ENCODE measurements at places on chromosomes 3 and 15. TPM values are rescaled to one million over a fixed set of nuclear protein-coding genes. Genes with fewer than 3 reads are reported as not detected.

- DNase-seq: no peak
These were observed 8.5 kb upstream of the ILDR1 start for GRCh38 chr3:122030381-122031122.

GRCh38 chr3:184336547-184337398 is 627 bp upstream of the FAM131A start:
- DNase-seq: no peak

DNA sequence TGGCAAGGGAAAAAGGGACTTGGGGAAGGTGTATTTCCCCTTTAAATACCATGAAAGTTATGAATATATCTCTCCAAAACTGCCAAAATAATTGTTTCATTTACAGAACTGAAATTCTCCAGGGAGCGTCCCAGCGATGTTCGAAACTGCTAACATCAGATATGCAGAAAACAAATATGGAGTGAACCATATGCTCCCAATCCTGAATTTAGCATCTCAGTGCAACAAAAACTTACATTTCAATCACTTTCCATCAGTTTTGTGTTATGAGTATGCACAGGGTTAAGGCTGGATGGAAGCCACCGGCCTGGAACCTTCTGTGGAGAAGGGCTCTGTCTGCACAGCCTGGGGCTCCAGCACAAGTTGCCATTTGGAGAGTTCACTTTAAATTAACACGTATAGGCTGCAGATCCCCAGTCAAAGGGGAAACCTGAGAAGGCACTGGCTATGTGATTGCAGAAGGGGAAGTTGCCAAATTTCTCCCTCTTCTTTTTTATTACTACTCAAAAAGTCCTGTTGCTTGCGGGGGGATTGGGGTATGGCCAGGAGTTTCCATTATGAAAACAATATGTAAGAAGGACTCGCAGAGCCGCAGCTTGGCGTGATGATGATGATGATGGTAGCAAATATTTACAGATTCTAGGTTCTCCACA is 56.9 kb upstream of the FOXP1 start:
- no peak for DNase-seq

DNA sequence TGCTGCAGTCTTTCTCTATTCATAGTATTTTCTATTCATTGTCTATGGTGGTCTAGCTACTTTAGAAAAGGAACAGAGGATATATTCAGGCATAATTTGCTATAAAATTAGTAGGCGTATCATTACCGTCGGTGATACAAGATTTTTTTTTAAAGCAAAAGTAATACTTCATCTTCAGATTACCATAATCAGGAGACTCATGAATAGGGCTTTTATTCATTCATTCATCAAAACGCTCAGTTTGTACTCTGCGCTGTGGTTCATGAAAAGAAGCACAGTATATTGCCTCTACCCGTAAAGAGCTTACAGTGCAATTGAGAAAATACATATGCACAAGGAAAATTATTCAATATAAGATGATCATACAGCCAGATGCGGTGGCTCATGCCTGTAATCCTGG is 136.7 kb upstream of the CHRM5 start:
- DNase-seq: no peak

- DNase-seq: no peak
These were observed 22.6 kb downstream of the ADAM10 start for GRCh38 chr15:58726867-58727266.

DNA sequence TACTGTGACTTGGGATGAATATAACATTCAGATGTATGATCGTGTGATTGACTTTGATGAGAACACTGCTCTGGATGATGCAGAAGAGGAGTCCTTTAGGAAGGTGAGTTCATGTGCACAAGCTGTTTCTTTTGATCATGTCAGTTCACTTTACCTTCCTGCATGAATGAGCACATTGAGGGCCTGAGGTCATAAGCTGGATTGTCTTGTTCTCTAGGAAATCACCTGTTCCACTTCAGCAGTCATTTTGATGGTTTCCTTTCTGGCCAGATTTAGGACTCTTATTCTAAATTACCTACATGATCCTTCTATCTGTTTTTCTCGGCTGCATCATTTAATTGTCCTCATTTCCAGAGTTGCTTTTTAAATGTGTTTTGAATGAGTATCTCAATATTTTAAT is 4.1 kb downstream of the RCN2 start:
- no peak for DNase-seq

GRCh38 chr3:184652465-184652864 is 59.4 kb downstream of the MAGEF1 start:
- no peak for DNase-seq

- no peak for DNase-seq
These were observed 25.0 kb upstream of the LOXL1 start for GRCh38 chr15:73901126-73901810.

DNA sequence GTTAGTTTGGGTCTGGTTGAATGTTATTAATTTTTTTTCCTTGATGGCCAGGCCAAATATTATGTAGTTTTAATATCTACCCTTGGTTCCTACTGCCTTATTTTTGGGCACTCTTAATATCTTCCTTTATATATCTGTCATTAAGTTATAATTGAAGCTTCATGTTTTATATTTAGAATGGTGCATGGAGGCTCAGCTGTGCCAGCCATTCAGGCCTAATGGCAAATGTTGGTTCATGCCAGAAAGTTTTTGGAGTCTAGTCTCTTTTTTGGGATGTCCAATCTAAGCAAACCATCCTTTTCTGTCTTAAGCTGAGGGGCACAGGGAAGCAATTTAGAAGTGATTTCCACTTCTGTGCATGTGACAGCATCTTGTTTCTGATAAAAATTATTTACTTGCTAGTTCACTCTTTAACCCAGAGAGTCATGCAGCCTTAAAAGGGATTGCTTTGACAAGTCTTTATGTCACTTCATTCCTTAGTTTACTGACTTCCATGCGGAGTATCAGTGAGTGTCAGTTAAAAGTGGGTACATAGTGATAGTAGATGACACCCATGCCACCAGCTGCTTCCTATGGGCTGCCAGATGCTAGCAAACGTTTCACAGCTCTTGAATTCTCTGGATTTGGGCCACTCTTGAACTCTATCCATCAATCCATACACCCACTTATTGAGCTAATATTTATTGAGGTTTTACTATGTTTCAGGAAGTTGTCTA is 33.0 kb downstream of the MITF start:
- DNase-seq: no peak

DNA sequence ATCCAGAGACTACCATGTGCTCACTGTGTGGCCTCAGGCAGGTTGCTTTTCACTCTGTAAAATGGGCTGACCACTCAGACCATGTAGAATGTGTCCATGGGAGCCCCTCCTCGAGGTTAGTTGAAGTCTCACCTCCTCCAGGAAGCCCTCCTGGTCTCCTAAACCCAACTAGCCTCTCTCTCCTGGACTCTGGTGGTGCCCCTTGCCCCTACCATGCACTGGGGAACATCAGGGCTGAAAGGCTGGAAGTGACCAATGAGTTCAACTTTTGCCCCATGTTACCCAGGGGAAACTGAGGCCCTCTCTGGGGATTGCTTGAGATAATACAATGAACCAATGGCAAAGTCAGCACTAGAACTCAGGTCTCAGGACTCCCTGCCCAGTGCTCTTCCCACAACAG is 69.2 kb upstream of the SLC6A6 start:
- peak; percentile 42 for DNase-seq

- DNase-seq: no peak
These were observed 507.6 kb downstream of the FHIT start for GRCh38 chr3:60743631-60744164.

GRCh38 chr15:25860885-25861866 is 2.0 kb downstream of the ATP10A start:
- no peak for DNase-seq

- peak; percentile 22 for DNase-seq
These were observed 73.5 kb downstream of the ATP1B3 start for GRCh38 chr3:141949972-141950371.

DNA sequence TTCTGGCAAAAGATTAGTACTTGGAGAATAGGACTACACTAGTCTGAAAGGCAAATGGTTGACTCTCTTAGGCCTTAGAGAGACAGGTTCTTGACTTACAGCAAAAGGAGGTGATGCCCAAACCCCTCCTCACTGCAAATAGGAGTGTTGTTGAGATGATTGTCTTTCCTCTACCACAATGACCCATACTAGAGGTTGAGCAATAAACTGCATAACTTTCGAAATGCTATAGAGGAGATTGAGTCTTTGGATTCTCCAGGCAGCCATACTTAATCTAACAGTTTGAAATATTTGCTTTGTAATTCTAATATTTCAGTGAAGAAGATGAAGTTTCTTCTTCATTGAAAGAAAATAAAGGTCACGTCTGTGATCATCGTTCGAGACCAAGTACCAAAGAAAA is 498.5 kb upstream of the GBE1 start:
- no peak for DNase-seq

- no peak for DNase-seq
These were observed 256.4 kb downstream of the IGSF11 start for GRCh38 chr3:118778201-118778600.

GRCh38 chr15:92936693-92937092 is 36.6 kb downstream of the CHD2 start:
- DNase-seq: no peak

GRCh38 chr3:13851997-13852637 is 27.8 kb downstream of the WNT7A start:
- DNase-seq: no peak

GRCh38 chr3:13877911-13878280 is 2.0 kb downstream of the WNT7A start:
- DNase-seq: no peak

GRCh38 chr3:48505968-48506504 is 2.1 kb upstream of the SHISA5 start:
- peak; percentile 44 for DNase-seq

Gene CIDEC
- total RNA-seq: 1.2 TPM

Gene NBEAL2
- total RNA-seq: 33.1 TPM

Gene STAG1
- 45.7 TPM for total RNA-seq

Gene PP2D1
- not detected for total RNA-seq

Gene SELENOS
- total RNA-seq: 76.7 TPM

Gene CLRN1
- total RNA-seq: not detected

Gene STT3B
- 82.5 TPM for total RNA-seq

Gene TMEM62
- 17.3 TPM for total RNA-seq
